ENCODE measurements at places on chromosomes 3 and 15. TPM values are rescaled to one million over a fixed set of nuclear protein-coding genes. Genes with fewer than 3 reads are reported as not detected.

RUVBL1 gene
- 83.3 TPM for total RNA-seq

GRCh38 chr3:122520861-122521260, 6.1 kb upstream of the KPNA1 start:
- peak; percentile 73 for DNase-seq

GP9 gene
- total RNA-seq: not detected

IDH3A gene
- total RNA-seq: 64.4 TPM

LCTL gene
- total RNA-seq: 8.9 TPM

GRCh38 chr3:143538577-143538981, 309.7 kb downstream of the SLC9A9 start:
- DNase-seq: peak; percentile 36

GRCh38 chr3:151214459-151214858, 11.4 kb upstream of the GPR171 start:
- no peak for DNase-seq

ADAMTSL3 gene
- under 0.01 TPM for total RNA-seq
